ENCODE measurements at places on chromosomes 2 and 18.

DNA sequence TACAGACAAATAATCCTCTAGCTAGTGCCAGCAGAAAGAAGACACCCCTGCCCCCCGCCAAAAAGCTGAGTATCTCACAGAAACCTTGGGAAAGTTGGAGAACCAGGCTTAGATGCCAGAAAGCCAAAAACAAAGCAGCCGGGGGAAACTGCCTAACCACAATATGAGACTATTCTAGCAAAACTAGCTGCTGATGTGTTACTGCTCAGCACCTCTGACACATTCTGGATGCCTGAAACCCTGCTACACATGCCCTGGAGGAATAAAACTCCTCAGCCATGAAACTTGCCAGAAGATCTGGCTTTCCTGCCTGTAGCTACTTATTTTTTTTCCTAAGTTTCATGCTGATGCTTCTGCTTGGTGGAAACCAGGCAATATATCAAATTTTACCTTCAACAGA lies 122.7 kb upstream of the GCFC2 start:
- no peak for DNase-seq

- DNase-seq: no peak
Measured at GRCh38 chr2:9883897-9884296, 40.6 kb downstream of the TAF1B start.

DNA sequence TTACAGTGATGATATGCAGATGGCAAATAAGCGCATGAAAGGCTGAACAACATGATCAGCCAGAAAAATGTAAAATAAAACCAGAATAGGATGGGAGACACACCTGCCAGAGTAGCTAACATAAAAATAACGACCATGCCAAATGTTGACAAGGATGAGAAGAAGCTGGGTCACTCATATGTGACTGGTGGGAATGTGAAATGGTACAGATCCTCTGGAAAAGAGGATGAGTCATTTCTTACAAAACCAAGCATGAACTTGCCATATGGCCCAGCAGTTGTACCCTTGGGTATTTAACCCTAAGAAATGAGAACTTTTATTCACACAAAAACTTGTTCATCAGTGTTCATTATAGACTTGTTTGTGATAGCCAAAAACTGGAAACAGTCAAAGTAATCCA lies 143.8 kb downstream of the SH3BP4 start:
- DNase-seq: no peak

DNA sequence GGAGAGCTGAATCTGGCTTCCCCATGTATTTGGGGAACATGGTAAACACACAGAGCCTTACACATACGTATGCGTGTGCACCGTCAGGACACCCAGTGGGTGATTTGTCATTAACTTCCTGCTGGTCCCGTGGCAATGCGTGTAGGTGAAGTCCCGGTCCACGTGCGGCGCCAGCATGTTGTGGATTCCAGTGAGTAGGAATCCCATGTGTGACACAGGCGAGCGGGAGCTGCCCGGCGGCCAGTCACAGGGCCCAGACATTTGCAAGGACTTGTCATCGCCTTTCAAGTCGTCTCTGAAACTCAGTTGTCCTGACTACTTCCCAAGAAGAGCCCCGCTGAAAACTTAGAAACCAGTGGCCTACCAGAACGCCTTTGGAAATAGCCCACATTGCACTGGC lies 102.0 kb downstream of the RNF144A start:
- DNase-seq: no peak
